Activated T-helper 1 cell treated with anti-CD3 and anti-CD28 coated beads, Interleukin-2, amount 50 U/mL, for 16 hours (primary cell): ENCODE measurements at places on chromosomes 13 and 19.

GRCh38 chr19:2055931-2056836 lies 5.1 kb upstream of the MKNK2 start:
- DNase-seq, result no peak

GRCh38 chr13:104297075-104297474 lies 1230.9 kb upstream of the SLC10A2 start:
- no peak for DNase-seq

DNA sequence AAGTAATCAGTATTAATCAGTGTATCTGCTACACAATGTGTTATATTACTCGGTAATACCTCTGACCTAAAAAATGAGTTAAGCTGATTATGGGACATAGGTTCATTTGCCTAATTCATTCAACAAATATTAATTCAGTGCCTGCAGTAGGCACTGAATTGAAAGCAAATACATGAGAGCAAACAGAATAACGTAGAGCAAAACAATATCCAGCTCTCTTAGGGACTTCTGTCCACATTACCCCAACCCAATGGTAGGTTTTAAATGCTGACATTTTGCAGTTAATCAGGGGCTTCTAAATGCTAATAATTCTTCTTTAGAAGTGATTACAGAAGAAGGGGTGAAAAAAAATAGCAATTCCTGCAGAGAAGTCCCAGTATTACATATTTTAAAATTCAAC lies 4.9 kb downstream of the RCBTB2 start:
- DNase-seq, result no peak

DNA sequence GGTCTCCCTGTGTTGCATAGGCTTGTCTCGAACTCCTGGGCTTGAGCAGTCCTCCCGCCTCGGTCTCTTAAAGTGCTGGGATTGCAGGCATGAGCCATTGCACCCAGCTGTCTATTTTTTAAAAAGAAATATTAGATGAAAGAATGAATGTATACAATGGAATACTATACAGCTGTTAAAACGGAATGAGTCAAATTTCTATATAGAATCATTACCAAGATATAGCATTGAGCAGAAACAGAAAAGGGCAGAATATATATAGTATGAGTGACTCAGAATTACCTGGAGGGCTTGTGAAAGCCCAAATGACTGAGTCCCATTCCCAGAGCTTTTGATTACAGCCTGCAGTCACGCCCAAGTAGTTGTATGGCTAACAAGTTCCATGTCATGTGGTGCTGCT lies 4.4 kb downstream of the DACT3 start:
- DNase-seq, result no peak

DNA sequence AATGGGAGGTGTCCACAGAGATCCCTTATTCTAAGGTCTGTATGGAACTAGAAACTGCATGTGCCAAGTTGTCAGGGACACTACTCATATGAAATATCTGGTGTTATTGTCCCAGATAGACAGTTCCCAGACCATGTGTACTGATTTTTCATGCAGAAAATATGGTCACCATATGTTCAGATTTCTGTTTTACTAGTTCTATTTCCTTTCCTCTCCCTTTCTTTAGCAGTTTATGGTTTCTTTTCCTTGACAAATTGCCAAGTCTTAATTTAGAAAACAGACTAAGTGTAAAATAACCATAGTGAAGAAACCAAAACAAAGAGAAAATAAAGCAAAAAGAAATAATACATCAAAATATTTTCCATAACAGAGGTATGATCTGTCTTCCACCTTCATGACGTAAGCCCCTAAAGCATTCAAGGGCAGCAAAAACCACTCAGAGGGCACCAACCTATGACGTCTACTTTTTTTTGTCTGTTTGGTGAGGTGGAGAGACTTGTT lies 248.5 kb downstream of the KCTD12 start:
- DNase-seq, result no peak

DNA sequence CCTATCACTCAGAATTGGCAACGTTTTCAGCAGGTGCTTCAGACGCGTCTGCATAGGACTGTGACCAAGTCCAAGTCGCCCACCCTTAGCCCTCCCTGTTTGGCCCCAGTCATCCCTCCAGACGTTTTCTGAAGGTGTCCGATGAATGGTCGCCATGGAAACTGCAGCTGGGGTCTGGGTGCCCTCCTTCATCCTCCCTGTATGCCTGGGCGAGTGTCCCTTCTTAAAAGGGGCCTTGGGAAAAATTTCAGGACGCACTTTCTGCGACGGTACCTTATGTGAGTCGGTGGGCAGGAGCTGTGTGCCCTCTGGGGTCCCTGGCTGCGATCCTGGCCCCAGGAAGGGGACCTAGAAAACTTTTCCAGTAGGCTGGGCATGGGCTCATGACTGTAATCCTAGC lies 25.1 kb downstream of the MAN2B1 start:
- DNase-seq, result no peak

DNA sequence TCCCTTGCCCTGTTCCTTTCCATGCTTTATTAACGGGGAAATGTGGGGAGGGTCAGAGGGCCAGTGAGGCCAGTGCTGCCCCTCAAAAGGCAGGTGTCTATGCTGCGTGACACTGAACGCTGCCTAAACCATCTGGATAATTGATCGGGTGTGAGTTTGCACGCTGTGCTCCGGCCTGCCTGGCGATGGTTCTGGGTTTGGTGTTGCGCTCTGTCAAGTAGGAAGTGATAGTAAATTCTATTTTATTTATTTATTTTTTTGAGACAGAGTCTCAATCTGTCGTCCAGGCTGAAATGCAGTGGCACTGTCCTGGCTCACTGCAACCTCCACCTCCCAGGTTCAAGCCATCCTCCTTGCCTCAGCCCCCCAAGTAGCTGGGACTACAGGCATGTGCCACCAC lies 86.5 kb downstream of the ATP11A start:
- no peak for DNase-seq

DNA sequence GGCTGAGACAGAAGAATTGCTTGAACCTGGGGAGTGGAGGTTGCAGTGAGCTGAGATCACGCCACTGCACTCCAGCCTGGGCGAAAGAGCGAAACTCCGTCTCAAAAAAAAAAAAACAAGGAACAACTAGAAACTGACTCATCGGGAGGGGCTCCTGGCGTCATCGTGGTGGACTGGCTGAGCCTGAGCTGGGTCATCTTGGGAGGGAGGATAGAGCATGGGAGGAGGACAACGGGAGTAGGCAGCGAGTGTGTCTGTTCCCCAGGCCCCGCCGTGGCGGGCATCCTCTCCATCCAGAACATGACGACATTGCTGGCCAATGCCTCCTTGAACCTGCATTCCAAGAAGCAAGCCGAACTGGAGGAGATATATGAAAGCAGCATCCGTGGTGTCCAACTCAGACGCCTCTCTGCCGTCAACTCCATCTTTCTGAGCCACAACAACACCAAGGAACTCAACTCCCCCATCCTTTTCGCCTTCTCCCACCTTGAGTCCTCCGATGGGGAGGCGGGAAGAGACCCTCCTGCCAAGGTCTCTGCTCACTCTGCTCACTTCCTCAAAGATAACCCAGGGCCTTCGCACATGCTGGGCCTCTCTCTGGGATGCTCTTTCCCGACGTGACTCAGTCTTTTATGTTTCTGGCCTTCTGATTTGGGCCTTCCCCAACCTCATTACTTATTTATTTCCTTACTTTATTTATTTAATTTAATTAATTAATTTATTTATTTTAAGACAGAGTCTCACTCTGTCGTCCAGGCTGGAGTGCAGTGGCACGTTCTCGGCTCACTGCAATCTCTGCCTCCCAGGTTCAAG lies 16.6 kb downstream of the DDX39A start:
- DNase-seq, result no peak

- no peak for DNase-seq
Observed at GRCh38 chr19:40810160-40810559, 11.2 kb downstream of the EGLN2 start.

GRCh38 chr13:108213946-108214345 lies 1.4 kb downstream of the LIG4 start:
- DNase-seq, result no peak

DNA sequence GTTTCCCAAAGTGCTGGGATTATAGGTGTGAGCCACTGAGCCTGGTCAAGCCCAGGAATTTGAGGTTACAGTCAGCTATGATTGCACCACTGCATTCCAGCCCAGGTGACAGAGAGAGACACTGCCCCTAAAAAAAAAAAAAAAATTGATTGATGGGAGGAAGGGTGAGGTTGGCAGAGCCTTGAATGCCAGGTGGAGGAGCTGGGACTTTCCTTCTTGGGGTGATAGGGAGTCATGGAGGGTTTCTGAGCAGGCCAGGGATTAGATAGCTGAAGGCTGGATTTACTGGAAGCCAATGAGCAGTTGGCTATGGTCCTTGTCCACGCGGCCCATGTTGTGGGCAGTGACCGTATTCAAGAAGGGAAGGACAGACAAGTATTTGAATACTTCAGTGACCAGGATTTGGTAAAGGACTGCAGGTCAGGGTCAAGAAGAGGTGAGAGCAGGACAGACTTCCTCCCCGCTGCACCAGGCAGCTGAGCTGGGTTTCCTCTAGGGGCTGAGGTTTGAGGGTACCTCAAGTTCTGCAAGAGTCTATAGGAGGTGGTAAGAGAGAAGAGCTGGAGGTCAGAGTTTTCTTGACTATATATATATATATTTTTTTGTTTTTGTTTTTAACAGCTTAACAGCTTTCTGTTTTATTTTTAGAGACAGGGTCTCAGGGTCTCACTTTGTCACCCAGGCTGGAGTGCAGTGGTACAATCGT lies 6.9 kb upstream of the ICAM4 start:
- DNase-seq, result no peak

- DNase-seq, result no peak
Observed at GRCh38 chr13:59543418-59543817, 620.3 kb downstream of the DIAPH3 start.

DNA sequence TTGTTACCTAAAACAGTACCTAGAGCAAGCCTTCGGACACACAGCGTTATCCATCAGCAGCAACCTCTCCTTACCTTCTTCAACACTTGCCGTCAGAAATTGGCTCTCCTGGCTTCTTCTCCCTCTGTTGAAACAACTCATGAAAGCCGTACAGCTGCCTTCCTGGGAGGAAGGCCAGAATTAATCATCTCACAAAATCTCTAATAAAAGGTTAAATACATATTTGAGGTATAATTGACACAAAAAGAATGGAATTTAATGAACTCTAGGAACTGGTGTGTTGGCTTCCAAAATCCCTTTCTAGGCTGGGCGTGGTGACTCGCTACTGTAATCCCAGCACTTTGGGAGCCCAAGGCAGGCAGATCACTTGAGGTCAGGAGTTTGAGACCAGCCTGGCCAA lies 37.3 kb upstream of the GTF2F2 start:
- DNase-seq, result no peak

DNA sequence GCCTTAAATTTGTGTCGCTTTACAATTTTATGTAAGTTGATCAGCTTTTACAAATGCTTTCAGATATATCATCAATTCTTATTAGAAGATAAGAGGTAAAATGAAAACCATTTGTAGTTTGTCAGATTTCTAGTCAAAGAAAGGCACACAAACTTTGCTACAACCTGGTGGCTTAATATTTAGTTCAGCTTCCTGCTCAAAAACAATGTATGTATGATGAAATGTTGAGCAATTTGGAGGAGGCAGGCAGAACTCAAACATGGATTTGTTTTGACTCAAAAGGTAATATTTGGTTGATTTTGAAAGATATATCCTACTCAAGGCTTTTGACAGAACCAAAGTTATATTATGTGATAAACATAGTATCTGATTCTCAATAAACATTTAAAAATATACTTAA lies 24.2 kb downstream of the NEK5 start:
- no peak for DNase-seq

GRCh38 chr13:92602560-92602959 lies 624.0 kb upstream of the GPC6 start:
- DNase-seq, result no peak

DNA sequence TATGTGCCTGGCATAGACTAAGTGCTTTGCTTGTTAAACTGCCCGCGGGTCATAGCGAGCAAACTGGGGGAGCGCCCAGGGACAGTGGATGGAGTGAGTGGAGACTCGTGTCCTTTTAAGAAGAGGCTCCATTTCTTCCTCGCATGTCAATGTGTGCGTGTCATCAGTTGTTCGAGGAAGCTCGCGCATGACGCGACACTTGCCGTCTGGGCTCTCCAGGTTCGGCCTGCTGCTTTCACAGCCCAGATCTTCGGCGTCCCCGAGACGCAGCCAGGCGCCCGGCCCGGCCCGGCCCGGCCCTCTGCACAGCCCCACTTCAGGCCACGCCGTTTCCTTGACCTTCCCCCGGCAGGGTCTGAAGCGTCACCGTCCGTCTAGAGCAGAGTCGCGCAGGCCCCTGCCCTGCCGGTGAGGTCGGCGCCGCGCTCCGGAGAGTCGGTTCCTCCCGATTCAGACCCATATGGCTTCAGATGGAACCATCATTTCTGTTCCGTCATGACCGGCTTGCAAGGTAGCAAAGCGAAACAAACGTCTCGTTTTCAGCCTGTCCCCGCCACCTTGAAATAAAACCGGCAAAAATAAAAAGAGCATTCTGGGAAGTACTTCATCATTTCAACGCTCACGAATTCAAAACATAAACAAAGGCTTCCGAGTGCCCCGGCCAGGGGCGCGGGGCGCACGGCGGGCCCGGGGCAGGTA lies 599 bp upstream of the ARHGEF7 start:
- DNase-seq, result no peak

GRCh38 chr19:931860-932647 lies 6.2 kb downstream of the ARID3A start:
- no peak for DNase-seq

GRCh38 chr13:106623799-106624460 lies 56.0 kb upstream of the ARGLU1 start:
- no peak for DNase-seq

DNA sequence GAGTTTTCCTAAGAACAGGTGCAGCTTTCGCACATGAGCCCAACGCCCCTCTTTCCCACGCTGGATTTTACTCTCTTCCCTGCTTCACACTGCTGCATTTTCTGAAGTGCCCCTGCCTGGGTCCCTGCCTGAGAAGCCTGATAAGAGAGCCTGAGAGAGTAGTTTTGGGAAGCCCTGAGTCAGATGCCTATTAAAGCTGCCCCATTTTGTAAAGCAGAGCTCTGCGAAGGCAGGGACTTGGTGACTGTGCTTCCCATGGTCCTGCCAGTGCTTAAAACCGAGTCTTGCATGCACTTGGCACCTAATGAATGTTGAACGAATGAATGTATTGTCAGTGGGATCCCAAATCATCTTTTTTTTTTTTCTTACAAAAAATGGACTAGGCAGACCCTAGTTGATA lies 18.2 kb downstream of the FGF9 start:
- no peak for DNase-seq

DNA sequence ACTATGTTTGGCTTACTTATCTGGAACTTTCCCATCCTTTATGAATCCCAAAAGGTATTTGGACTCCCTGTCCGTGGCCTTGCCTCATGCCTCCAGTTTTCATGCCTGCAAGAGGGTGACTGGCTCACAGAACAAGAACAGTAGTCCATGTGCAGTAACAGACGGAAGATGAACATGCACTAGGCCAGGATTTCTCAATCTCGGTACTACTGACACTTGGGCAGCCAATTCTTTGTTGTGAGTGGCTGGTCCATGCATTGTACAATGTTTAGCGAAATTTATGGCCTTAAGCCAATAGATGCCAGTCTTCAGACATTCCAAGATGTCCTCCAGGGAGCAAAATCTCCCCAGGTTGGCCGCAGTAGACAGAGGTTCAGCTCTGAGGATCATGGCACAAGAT lies 61.9 kb downstream of the DOCK9 start:
- no peak for DNase-seq

DNA sequence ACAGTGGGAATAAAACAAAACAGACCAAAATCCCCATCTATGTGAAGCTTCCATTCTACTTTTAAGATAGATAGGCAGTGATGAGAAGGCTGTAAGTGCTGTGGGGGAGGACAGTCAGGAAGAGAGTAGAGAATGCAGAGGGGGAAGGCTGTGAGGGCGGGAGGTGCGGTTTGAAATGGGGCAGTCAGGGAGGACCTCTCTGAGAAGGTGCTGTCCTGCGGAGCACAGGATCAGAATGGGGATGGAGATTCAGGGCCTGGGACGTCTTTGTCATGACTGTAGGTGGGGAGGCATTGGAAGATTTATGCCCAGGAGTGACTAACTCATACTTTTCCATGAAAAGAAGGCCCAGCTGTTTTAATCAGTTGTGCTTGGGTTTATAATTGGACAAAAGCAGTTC lies 3.9 kb upstream of the GPR183 start:
- no peak for DNase-seq
